ENCODE measurements at places on chromosomes 4 and X.

DNA sequence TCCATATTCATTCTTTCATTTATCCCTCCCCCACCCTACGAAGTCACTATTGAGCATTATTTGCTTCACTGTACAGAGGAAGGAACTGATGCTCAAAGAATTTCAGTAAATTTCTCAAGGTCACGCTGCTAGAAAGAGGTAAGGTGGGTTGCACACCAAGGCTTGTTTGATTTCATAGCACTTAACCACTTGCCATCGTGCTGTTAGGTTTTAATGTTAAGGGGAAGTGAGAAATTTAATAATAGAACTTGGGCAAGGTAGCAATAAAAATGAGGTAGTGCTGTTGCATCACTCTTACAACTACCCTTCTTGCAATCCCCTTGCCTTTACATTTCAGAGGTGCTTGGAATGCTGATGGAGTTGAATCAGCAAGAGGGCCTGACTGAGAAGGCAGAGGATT, 343.1 kb downstream of the MID1IP1 start:
- no peaks in the 10 kb centered on the region for H3K4me1 ChIP-seq
- no peak overlapping the region for H3K27ac ChIP-seq
- H3K27me3 ChIP-seq, result no peaks in the 10 kb centered on the region
- no peak overlapping the region for H3K4me3 ChIP-seq
- no peak for DNase-seq

DNA sequence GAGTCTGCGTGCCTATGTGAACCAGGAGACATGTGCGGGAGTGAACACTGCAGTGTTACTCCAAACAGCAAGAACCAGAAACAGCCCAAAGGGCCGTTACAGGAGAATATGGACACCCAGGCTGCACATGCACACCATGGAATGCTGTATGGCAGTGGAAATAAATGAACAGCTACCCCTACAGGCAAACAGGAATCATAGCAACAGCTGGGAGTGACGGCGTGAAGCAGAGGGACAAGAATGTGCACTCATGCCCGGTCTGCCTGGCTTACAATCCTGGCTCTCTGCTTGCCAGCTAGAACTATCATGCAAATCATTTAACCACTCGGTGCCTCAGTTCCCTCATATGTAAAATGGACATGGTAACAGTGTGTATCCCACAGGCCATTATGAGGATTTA, 16.6 kb downstream of the GPKOW start:
- no peak for DNase-seq
- H3K27ac ChIP-seq, result no peak overlapping the region
- H3K36me3 ChIP-seq, result peaks cover 4% of the 10 kb centered on the region
- H3K27me3 ChIP-seq, result no peaks in the 10 kb centered on the region

GRCh38 chr4:140684314-140684713, 71.9 kb downstream of the TBC1D9 start:
- H3K4me1 ChIP-seq, result peaks cover 2% of the 10 kb centered on the region
- no peak overlapping the region for H3K27ac ChIP-seq
- DNase-seq, result no peak
- H3K4me3 ChIP-seq, result no peak overlapping the region
- H3K27me3 ChIP-seq, result no peaks in the 10 kb centered on the region

DNA sequence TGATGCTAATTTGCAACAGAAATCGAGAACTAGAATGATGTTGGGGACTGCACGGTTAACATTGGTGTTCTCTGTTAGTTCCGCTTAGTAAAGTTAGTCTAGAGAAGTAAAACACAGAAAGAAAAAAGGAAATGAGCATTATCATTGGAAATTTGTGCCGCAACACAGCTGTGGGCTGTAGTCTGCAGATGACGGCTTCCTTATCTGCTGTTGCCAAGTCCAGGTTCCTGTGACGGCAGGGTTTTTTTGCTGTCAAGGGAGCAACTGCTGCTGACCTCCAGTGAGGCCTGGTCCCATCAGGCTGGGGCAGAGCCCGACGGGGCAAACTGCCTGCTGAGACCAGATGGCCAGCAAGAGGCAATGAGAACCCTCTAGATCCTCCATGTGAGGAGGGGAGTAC, 38.9 kb upstream of the PHEX start:
- no peak for DNase-seq
- peaks cover 48% of the 10 kb centered on the region for H3K4me1 ChIP-seq
- H3K4me3 ChIP-seq, result no peak overlapping the region
- peaks cover 49% of the 10 kb centered on the region for H3K36me3 ChIP-seq
- no peaks in the 10 kb centered on the region for H3K27me3 ChIP-seq

DNA sequence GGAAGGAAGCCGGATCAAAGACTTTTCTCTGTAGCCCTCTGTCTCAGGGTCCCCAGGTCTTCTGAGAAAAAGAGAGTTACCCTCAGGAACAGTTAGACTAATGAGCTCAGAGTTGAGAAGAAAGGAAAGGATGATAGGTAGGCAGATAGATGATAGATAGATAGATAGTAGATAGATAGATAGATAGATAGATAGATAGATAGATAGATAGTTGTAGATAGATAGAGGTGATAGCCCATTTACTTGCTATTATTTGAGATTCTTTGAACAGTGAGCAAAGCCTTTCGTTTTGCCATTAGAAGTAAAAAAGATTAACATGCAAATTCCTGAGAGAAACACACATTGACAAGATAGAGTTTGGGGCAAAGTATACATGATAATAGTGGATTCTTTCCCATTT, 86.9 kb upstream of the KIT start:
- no peak overlapping the region for H3K27ac ChIP-seq
- H3K4me3 ChIP-seq, result no peak overlapping the region
- peaks cover 2% of the 10 kb centered on the region for H3K27me3 ChIP-seq
- no peaks in the 10 kb centered on the region for H3K36me3 ChIP-seq
- no peak for DNase-seq
- H3K4me1 ChIP-seq, result peaks cover 3% of the 10 kb centered on the region

- no peak overlapping the region for H3K4me3 ChIP-seq
- H3K27me3 ChIP-seq, result no peaks in the 10 kb centered on the region
- H3K4me1 ChIP-seq, result peaks cover 19% of the 10 kb centered on the region
- no peak for DNase-seq
- H3K27ac ChIP-seq, result peak overlapping the region; percentile 52
These were observed 138.8 kb downstream of the GABRG1 start for GRCh38 chr4:45985038-45985437.

GRCh38 chrX:1392376-1393068, 609 bp upstream of the SLC25A6 start:
- H3K36me3 ChIP-seq, result peaks cover 30% of the 10 kb centered on the region
- peak overlapping the region; percentile 93 for H3K27ac ChIP-seq
- peak; percentile 65 for DNase-seq
- peak overlapping the region; percentile 93 for H3K4me3 ChIP-seq
- peaks cover 30% of the 10 kb centered on the region for H3K4me1 ChIP-seq

DNA sequence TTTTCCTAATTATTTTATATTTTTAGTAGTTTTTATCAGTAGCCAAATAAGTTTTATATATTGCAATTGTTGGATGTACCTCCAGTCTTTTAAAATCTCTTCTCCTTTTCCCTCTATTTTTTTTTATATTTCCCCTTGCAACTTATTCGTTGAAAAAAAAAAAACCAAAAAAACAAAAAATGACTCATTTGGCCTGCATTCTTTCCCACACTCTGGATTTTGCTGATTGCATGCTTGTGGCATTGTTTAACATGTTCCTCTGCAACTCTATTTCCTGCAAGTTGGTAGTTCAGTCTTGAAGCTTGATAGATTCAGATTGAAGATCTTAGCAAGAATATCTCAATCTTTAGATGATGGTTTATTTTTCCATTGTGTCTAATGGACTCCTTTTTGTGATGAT, 260.6 kb upstream of the BOD1L1 start:
- DNase-seq, result no peak
- no peak overlapping the region for H3K27ac ChIP-seq
- H3K27me3 ChIP-seq, result no peaks in the 10 kb centered on the region

DNA sequence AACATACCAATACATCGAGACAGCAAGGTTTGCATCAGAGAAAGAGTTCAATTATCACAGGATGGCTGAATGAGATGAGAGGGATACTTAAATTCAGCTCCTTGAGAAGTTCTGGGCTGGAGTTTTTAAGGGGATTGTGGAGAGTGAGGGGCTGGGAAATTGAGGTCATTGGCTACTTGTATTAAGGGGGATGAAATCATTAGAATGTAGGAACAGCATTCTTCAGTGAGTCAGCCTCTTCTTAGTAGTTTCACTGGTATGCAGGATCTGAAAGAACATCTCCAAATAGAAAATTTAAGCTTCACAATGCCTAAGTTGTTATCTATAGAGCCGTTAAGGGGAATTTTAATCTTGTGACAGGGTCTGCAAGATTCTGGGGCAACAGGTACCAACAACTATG, 211.6 kb upstream of the TAPT1 start:
- DNase-seq, result no peak
- H3K4me3 ChIP-seq, result no peak overlapping the region
- H3K36me3 ChIP-seq, result no peaks in the 10 kb centered on the region
- H3K27ac ChIP-seq, result no peak overlapping the region
- peaks cover 29% of the 10 kb centered on the region for H3K27me3 ChIP-seq

- H3K4me1 ChIP-seq, result peaks cover 16% of the 10 kb centered on the region
- H3K27ac ChIP-seq, result no peak overlapping the region
- no peak for DNase-seq
These were observed 82.5 kb downstream of the RBM47 start for GRCh38 chr4:40546969-40547788.

- no peaks in the 10 kb centered on the region for H3K36me3 ChIP-seq
- H3K4me3 ChIP-seq, result peak overlapping the region; percentile 87
- H3K27me3 ChIP-seq, result no peaks in the 10 kb centered on the region
- DNase-seq, result no peak
- H3K27ac ChIP-seq, result peak overlapping the region; percentile 56
These were observed 797 bp downstream of the TXLNG start for GRCh38 chrX:16786791-16787735.

GRCh38 chr4:111997785-111998184, 147.5 kb upstream of the FAM241A start:
- no peak for DNase-seq
- H3K4me3 ChIP-seq, result no peak overlapping the region
- H3K36me3 ChIP-seq, result no peaks in the 10 kb centered on the region

- H3K4me1 ChIP-seq, result no peaks in the 10 kb centered on the region
- H3K4me3 ChIP-seq, result no peak overlapping the region
- DNase-seq, result no peak
- H3K27ac ChIP-seq, result no peak overlapping the region
- no peaks in the 10 kb centered on the region for H3K27me3 ChIP-seq
- no peaks in the 10 kb centered on the region for H3K36me3 ChIP-seq
These were observed 25.1 kb upstream of the TRIM2 start for GRCh38 chr4:153179100-153179499.

DNA sequence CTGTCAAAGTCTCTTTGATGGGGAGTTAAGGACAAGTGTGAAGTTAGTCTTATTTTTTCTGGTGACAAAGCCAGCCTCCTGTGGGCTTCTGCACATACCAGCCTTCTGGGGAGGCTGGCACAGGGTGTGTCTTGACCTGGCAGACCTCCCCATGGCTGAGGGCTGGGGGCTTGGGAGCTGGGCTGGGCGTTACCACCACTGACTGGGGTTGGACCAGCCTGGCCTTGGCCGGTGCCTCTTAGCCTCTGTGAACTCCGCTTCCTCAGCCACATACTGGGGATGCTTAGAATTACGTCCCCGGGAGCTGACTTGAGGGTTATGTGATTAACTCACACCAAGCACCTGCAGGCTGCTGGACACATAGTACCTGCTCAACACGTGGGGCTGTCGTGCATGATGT, 14.0 kb downstream of the SH3TC1 start:
- H3K36me3 ChIP-seq, result peaks cover 2% of the 10 kb centered on the region
- H3K4me1 ChIP-seq, result peaks cover 11% of the 10 kb centered on the region
- no peak for DNase-seq

- no peak overlapping the region for H3K27ac ChIP-seq
- no peaks in the 10 kb centered on the region for H3K4me1 ChIP-seq
- H3K36me3 ChIP-seq, result peaks cover 2% of the 10 kb centered on the region
- DNase-seq, result no peak
- H3K4me3 ChIP-seq, result no peak overlapping the region
These were observed 17.7 kb downstream of the CD99L2 start for GRCh38 chrX:150880808-150881165.

- no peaks in the 10 kb centered on the region for H3K4me1 ChIP-seq
- H3K27me3 ChIP-seq, result no peaks in the 10 kb centered on the region
- H3K4me3 ChIP-seq, result no peak overlapping the region
- H3K36me3 ChIP-seq, result peaks cover 45% of the 10 kb centered on the region
- H3K27ac ChIP-seq, result no peak overlapping the region
- DNase-seq, result no peak
These were observed 74.1 kb downstream of the SMARCA1 start for GRCh38 chrX:129449148-129449547.

GRCh38 chr4:76499461-76499860, 64.4 kb downstream of the SHROOM3 start:
- no peak overlapping the region for H3K27ac ChIP-seq
- H3K4me1 ChIP-seq, result peaks cover 11% of the 10 kb centered on the region
- no peaks in the 10 kb centered on the region for H3K27me3 ChIP-seq
- no peak for DNase-seq

GRCh38 chrX:133939655-133940302, 45.6 kb downstream of the GPC3 start:
- H3K27ac ChIP-seq, result peak overlapping the region; percentile 84
- no peak for DNase-seq

- H3K27me3 ChIP-seq, result no peaks in the 10 kb centered on the region
- no peak overlapping the region for H3K4me3 ChIP-seq
- H3K36me3 ChIP-seq, result no peaks in the 10 kb centered on the region
- peaks cover 55% of the 10 kb centered on the region for H3K4me1 ChIP-seq
- peak overlapping the region; percentile 91 for H3K27ac ChIP-seq
These were observed 58.0 kb downstream of the PJA1 start for GRCh38 chrX:69107231-69107739.

DNA sequence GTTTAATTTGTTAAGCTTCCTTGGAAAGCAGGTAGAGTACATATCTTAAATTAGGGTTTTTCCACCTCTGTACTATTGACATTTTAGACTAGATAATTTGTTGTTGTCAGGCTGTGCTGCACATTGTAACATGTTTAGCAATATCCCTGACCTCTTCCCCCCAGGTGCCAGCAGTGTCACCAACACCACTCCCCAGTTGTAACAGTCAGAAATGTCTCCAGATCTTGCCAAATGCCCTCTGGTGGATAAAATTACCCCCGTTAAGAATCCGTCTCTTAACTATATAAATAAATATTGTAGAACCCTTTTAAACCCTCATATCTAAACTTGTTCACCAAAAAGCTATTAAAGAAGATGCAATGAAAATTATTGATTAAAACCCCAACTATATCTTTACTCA, 161.5 kb downstream of the ARHGAP6 start:
- H3K27ac ChIP-seq, result no peak overlapping the region
- peaks cover 4% of the 10 kb centered on the region for H3K4me1 ChIP-seq
- H3K4me3 ChIP-seq, result no peak overlapping the region
- DNase-seq, result no peak
- no peaks in the 10 kb centered on the region for H3K27me3 ChIP-seq

- no peaks in the 10 kb centered on the region for H3K4me1 ChIP-seq
- DNase-seq, result no peak
- H3K27me3 ChIP-seq, result peaks cover 10% of the 10 kb centered on the region
- no peaks in the 10 kb centered on the region for H3K36me3 ChIP-seq
- H3K4me3 ChIP-seq, result no peak overlapping the region
These were observed 85.5 kb downstream of the TACR3 start for GRCh38 chr4:103634236-103634635.

DNA sequence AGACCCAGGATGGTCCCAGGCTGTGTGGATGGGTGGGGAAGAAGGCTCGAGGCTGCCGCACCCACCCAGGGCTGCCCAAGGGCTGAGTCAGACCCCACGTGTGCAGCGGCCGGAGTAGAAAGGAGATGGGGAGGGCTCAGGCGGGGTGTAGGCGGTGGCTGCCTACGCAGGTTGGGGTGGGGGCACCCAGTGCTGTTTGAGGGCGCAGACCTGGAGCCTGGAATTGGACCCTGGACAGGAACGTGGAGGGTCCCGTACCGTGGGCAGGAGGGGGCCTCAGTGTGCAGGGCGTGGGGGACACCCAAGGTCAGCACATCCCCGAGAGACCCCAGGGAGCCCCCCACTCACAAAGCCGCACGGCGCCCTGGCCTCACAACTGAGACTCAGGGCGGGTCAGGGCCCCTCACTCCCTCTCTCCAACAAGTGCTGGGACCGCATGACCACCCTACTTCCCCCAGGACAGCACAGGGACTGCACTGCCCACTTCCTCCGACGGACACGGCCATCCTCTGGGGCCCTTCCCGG, 79.9 kb downstream of the FAM53A start:
- no peaks in the 10 kb centered on the region for H3K4me1 ChIP-seq
- no peak overlapping the region for H3K27ac ChIP-seq
- no peaks in the 10 kb centered on the region for H3K36me3 ChIP-seq
